ENCODE measurements at places on chromosomes 12 and 14.

GRCh38 chr12:46443594-46444263 lies 71.2 kb upstream of the SLC38A2 start:
- DNase-seq, result no peak

DNA sequence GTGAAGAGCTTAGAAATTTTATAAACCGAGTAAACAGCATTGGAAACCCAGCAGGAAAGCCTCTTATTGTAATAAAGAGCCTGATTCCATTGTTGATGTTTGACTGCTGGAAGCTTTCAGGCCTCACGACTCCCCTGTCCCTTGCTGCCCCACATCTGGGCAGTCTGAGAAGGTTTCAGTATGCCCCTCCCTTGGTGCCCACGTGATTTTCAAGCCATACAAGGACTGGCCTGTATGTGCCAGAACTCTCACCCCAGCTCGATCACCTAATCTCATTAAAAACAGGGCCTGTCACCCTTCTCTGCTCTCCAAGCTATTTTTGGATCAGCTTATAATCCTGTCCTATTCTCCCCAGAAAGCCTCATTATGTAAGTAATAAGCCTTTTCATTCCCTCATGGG lies 7.5 kb upstream of the PYROXD1 start:
- no peak for DNase-seq

DNA sequence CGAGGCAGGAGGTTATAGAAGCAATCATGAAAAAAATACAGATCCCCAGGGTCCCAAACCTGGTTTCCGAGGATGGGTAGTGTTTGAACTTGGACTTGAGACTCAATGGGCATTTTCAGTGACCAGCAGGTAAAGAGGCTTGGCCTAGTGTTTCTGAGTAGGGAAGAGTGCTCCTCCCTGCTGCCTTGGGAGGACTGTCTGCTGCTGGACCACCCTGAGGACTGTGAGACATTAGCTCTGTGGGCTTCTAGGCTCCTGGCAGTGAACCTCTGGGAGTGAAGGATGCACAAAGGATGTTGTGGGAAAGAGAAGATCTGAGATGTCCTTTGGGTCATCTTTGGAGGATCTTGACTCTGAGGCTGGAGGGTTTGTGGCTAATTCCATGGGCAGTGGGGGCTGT lies 30.5 kb downstream of the ANKRD9 start:
- no peak for DNase-seq

GRCh38 chr12:26360062-26360461 lies 164.7 kb downstream of the SSPN start:
- DNase-seq, result no peak

DNA sequence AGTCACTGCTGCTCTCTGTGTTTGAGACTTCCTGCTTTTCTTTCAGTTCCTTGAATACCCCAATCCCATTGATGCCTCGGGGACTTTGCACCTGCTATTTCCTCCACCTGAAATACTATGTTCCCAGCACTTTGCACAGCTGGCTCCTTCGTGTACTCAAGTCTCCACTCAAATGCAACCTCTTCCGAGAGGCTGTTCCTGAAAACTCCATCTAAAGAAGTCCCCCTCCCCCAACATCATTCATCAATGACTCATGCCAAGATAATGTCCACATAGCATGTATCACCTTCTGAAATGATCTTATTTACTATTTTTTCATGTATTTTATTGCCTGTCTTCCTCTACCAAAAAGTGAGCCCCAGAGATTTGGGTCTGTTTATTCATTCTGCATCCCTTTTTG lies 48.6 kb downstream of the HSPB8 start:
- DNase-seq, result no peak

DNA sequence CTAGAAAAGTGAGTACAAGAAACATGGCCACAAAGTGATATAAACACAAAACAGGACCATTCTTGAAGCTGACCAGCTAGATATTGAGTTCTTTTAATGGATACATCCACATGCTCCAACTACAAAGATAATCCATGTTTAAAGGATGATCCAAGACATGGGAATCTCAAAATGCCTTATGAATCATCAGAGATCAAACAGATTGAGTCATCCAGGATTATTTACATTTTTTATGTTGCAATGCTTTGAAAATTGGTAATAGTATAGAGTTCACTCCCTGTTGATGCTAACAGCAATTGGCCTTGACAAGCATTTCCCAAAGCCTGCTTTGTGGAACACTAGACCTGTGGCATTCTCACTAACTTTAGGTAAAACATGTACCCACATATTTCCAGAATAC lies 293.0 kb upstream of the TBX3 start:
- no peak for DNase-seq

- DNase-seq, result no peak
Measured at GRCh38 chr12:65937161-65937641, 112.9 kb downstream of the HMGA2 start.

- DNase-seq, result no peak
Measured at GRCh38 chr14:74309125-74310022, 6.6 kb upstream of the ABCD4 start.

GRCh38 chr14:54129850-54130640 lies 173.4 kb upstream of the BMP4 start:
- DNase-seq, result no peak

GRCh38 chr12:122298071-122298748 lies 31.9 kb upstream of the VPS33A start:
- DNase-seq, result no peak

DNA sequence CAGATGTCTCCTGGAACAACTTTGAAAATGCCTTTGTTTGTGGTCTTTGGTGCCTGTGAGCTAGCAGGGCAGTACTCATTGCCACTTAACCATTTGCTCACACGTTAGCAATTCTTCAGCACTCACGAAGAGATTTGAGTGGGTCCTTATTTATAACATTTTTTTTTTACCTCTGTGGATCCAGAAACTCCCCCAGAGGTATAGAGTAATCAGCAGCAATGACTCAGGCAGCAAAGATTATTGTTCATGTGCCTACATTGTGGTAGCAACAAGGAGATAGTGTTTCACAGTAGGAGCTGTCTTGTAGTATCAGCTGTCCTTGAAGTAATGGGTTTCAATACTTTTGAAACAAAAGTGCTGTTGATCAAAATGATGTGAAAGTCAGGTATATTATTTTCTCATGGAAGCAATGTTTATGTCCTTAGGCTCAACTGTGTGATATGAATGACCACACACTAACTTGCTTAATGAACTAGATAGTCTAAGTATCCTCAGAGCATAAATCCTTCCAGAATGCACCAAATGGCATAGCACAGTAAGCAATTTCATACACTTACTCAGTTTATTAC lies 304.1 kb downstream of the EGLN3 start:
- DNase-seq, result no peak

- no peak for DNase-seq
Measured at GRCh38 chr14:24894583-24895242, 155.2 kb downstream of the STXBP6 start.

GRCh38 chr12:122021193-122021821 lies 377 bp upstream of the BCL7A start:
- DNase-seq, result no peak

GRCh38 chr14:74569387-74569786 lies 42.6 kb downstream of the LTBP2 start:
- no peak for DNase-seq

DNA sequence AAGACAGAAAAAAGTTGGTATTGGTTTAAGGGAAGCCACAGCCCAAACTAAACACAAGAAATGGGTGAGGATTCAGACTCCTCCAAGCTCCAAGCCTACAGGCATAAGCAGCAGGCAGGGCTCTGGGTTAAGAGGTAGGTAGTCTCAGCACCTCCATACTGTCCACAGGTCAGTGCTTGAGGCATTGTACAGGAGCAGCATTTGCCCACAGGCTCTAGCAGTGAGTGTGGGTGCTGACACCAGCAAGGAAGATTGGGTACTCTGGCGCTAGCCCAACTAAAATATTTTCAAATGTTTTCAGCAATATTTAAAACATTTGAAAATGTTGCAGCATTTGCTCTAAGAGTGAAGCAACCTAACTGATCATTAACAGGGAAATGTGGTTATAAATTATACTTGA lies 33.1 kb downstream of the FERMT2 start:
- DNase-seq, result no peak
